CD4-positive, alpha-beta T cell treated with Interleukin-21 for 1 hour (primary cell): ENCODE measurements at places on chromosomes 6 and 20.

DNA sequence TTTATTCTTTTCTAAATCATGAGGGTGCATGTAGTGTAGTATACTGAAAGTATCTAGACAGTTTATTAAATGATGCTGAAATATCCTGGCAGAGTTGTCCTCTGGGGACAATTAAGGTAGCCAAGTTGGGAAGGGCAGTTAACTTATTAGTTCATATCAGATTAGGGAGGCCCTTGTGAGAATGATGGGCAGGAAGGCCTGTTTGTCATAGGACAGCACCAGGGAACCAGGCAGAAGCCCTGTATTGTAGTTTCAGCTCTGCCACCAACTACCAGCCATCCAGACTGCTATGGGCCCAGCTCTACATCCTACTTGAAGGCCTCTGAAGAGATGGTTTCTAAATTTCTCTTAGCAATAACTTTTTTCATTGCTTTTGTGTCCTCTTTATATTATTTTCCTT lies 4.0 kb downstream of the MYLIP start:
- no peak for DNase-seq

- DNase-seq, result no peak
Observed at GRCh38 chr6:116382587-116382986, 11.8 kb downstream of the DSE start.

DNA sequence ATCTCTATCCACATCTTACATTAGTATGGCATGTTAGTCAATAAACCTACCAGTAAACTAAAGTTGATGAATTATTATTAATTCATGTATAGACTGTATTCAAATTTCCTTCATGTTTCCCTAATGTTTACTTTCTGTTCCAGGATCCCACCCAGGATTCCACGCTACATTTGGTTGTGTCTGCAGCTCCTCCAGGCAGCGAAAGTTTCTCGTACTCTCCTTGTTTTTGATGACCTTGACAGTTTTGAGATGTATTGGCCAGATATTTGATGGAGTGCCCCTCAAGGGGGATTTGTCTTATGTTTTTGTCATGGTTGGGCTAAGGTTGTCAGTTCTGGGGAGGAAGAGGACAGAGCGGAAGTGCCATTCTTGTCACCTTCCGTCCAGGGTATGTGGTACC lies 445.2 kb upstream of the CDH4 start:
- DNase-seq, result no peak

GRCh38 chr20:58461899-58462298 lies 53.3 kb downstream of the APCDD1L start:
- DNase-seq, result no peak

DNA sequence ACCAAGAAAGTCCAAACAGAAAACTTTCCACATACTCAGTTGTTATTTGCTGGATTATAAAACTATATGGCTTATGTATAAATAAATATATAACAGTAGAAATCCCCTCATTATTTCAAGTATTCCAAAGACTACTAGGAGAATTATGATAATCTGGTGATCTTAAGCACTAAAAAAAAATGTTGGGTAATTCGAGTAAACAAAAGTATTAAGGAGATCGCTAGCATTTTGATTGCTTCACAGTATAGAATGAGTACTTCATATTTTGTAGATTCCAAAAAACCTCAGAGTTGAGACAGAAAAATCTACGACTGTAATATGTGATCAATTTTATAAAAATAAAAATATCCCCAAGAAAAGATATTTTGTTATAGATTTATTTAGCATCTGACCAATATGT lies 236.4 kb upstream of the TENT5A start:
- no peak for DNase-seq

GRCh38 chr6:26532699-26533531 lies 5.3 kb upstream of the HMGN4 start:
- peak; percentile 96 for DNase-seq

- no peak for DNase-seq
Observed at GRCh38 chr20:52340036-52340634, 148.6 kb upstream of the ZFP64 start.

DNA sequence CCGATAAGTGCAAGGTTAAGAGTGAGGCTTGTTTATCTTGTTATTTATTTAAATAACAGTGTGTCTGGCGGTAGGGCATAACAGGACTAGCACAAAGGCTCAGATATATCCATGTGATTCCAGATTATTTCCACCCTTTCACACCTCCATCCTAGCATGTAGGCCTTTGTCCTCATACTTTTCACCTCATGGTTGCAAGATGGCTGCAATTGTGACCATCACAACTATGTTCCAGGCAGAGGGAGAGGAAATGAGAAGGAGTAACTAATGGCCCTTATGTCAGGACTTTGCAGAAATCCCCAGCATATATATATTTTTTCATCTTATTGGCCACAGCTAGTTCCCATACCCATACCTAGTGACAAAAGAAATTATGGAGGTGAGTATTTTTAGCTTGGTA lies 23.5 kb upstream of the RALY start:
- DNase-seq, result no peak

DNA sequence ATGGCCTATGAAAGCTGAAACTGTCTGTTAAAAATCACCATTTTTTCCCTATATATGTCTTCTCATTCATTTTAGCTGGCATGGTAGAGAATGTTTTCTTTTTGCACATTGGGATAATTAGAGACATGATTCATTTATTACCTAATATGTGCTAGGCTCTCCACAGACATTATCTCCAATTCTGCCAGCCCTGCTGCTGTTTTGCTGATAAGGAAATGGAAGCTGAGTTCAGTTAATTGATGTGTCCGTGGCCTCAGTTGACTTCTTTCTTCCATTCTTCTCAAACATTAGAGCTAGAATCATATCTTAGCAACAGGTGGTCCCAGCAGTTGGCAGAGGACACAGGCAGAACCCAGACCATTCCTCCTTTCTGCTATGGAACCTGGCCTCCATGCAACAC lies 644.1 kb upstream of the CITED2 start:
- DNase-seq, result no peak

GRCh38 chr6:134211297-134211696 lies 106.6 kb downstream of the SGK1 start:
- no peak for DNase-seq
